ENCODE measurements at places on chromosomes 7 and 10. TPM values are rescaled to one million over a fixed set of nuclear protein-coding genes. Genes with fewer than 3 reads are reported as not detected.

The FKBP9 gene
- 18.0 TPM for total RNA-seq

The PLXNA4 gene
- total RNA-seq = 0.46 TPM

DNA sequence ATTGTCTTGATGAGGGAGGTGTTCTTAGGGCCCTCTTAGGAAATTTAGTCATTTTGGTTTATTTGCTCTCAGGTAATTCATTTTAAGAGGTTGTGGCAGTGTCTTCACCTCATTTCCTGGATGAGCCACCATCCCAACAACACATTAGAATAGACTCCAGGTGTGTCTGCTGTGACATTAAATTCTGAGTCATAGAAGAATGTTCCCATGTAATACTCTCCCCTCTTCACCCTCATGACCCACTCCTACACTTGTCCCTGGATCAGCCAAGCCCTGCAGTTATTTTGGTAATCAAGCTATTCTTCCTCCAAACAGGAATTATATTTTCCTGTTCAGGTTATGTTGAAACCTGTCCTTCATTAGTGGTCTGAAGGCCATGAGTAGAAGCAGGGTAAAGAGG lies 944.1 kb downstream of the SORCS3 start:
- peaks cover 35% of the 10 kb centered on the region for H3K4me1 ChIP-seq
- DNase-seq = no peak
- no peak overlapping the region for H3K4me3 ChIP-seq
- no peaks in the 10 kb centered on the region for H3K36me3 ChIP-seq
- H3K27me3 ChIP-seq = no peaks in the 10 kb centered on the region

DNA sequence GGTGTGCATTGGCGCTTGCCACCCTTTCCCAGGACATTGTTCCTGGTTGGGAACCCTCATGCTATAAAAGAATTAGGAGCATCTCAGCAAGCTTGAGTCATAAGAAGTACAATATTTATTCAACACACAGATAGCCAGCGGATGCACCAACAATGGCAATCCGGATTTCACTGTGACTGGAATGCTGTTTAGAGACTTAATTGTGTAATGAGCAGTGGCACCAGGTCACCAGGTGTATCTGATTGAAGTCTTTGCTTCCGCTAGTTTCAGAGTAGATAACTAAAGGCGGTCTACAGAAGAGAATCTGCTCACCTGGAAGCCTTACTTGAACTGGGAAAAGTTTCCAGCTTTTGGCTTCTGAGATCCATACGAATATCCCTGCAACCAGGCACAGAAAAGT lies 772.3 kb upstream of the GHITM start:
- no peak for DNase-seq
- H3K4me3 ChIP-seq = no peak overlapping the region
- no peak overlapping the region for H3K27ac ChIP-seq
- H3K4me1 ChIP-seq = peaks cover 20% of the 10 kb centered on the region

GRCh38 chr7:73739387-73739767 lies 775 bp upstream of the ABHD11 start:
- peak overlapping the region; percentile 97 for H3K27ac ChIP-seq
- H3K36me3 ChIP-seq = peaks cover 11% of the 10 kb centered on the region
- peaks cover 42% of the 10 kb centered on the region for H3K4me1 ChIP-seq
- DNase-seq = no peak
- peaks cover 32% of the 10 kb centered on the region for H3K27me3 ChIP-seq

GRCh38 chr7:35776686-35777085 lies 24.2 kb upstream of the SEPTIN7 start:
- DNase-seq = no peak
- no peaks in the 10 kb centered on the region for H3K27me3 ChIP-seq
- no peaks in the 10 kb centered on the region for H3K4me1 ChIP-seq
- H3K4me3 ChIP-seq = no peak overlapping the region

DNA sequence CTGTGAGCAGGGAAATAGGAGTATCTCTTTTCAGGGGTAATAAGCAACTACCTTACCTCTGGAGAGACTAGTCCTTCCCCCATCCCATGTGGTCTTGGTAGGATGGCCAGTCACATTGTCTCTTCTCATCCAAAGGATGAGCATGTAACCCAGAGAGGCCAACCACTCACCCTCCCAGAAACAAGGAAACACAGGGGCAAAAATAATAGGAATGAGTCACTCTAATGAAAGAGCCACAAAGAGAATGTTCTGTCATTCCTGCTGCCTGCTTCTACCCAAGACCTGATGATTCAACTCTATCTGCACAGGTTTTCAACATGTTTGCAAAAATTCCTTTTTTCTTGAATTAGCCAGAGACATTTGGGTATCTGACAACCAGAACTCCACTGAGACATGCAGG lies 99.3 kb upstream of the NFE2L3 start:
- H3K4me3 ChIP-seq = no peak overlapping the region
- no peak for DNase-seq
- H3K4me1 ChIP-seq = no peaks in the 10 kb centered on the region

- H3K27me3 ChIP-seq = no peaks in the 10 kb centered on the region
- H3K36me3 ChIP-seq = no peaks in the 10 kb centered on the region
- H3K27ac ChIP-seq = no peak overlapping the region
- no peak overlapping the region for H3K4me3 ChIP-seq
- no peak for DNase-seq
Measured at GRCh38 chr10:4807761-4808507, 18.1 kb upstream of the AKR1E2 start.

DNA sequence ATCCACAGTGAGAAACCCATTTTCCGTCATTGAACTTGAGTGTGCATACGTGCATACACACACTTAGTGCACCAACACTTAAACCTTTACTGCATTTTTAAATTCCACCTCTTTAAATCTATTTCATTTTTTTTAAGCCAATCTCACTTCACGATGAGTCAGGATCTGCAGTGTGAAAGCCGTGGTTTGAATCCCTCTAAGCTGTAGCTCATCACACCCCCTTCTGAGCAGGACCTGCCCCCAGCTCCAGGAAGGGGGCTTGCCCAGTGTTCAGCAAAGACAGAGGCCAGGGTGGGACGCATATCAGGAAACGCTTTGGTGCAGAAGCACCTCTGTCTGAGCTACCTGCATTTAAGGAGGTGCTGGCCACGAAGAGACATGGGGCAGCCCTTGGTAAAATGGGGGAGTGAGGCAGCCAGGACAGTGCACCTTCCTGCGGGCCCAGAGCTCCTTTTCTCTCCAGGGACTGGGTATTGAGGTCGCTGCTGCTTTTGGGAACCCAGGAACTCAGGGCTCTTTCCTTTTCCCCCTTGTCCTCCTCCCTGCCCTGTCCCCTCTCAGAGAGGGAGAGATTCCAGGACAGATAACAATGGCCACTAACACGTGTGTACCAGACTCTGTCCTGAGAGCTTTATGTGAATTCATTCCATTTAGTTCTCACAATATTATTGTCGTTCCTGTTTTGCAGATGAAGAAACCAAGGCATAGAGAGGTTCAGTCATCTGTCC lies 21.7 kb downstream of the ZNF316 start:
- H3K4me1 ChIP-seq = peaks cover 17% of the 10 kb centered on the region
- H3K27ac ChIP-seq = no peak overlapping the region
- no peak overlapping the region for H3K4me3 ChIP-seq
- peak; percentile 11 for DNase-seq
- H3K27me3 ChIP-seq = no peaks in the 10 kb centered on the region

DNA sequence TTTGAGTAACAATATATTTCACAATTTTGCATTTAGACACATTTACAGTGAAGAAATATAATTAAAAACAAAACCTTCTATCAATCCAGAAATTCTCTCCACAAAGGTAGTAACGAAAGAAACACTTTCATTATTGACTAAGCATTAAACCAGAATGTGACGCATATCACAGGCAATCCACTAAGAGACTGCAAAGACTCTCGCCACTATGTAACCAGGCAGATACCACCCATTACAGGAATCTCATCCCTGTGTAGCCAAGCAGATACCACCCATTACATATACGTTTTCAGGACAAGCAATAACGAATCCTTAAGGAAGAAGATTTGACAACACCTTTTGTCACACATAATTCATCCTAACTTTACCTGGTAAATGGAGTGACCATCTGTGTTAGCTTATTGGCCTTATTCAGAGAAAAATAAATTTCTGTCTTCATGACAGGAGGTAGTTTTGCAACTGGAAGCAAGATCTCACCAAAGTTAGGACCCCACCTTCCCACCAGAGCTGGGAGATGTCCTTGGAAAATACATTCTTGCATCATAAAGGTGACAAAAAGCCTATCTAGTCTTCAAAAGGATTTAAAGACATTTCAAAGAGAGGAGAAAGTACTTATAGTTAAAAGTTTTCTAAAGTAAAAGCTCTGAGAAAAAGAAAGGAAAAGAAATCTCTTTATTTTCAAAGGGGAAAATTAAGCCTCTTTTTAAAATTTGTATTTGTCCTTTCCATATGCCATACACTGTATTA lies 30.8 kb downstream of the LRRC17 start:
- peak overlapping the region; percentile 57 for H3K27ac ChIP-seq
- H3K36me3 ChIP-seq = no peaks in the 10 kb centered on the region
- H3K4me3 ChIP-seq = peak overlapping the region; percentile 50
- H3K4me1 ChIP-seq = peaks cover 51% of the 10 kb centered on the region
- no peaks in the 10 kb centered on the region for H3K27me3 ChIP-seq

Measured in WTC11 (cell line).